ENCODE measurements at places on chromosomes 7 and 10. TPM values are rescaled to one million over a fixed set of nuclear protein-coding genes. Genes with fewer than 3 reads are reported as not detected.

WDR86 gene
- 14.0 TPM for total RNA-seq

FRG2B gene
- total RNA-seq: not detected

OR9A2 gene
- total RNA-seq: 0.20 TPM

RELN gene
- 15.6 TPM for total RNA-seq

ITGA8 gene
- 17.5 TPM for total RNA-seq

STEAP1 gene
- 16.3 TPM for total RNA-seq

Measured in skin of body (tissue), 3 donors.